ENCODE measurements at places on chromosomes 3 and 15. TPM values are rescaled to one million over a fixed set of nuclear protein-coding genes. Genes with fewer than 3 reads are reported as not detected.

GRCh38 chr15:22861161-22861560 is 22.7 kb downstream of the NIPA2 start:
- no peak for DNase-seq

DNA sequence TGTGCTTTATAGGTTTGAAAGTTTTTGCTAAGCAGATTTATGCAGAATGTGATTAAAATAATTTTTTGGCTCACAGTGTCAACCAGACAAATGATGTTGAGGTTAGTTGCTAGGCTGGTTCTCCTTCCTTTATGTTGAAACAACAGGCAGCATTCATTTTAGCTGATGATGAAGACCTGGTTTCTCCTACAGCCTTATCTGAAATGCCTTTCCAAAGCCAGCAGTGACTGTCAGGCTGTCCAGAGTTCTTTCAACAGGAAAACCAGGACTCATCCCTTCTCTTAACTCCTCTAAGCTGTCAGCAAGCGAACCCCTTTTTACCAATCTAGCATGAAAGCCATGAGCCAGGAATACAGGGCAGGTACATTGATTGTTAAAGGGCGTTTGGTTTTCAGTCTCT is 84.1 kb downstream of the ZNF609 start:
- no peak for DNase-seq

Gene MESP2
- 0.99 TPM for total RNA-seq

GRCh38 chr3:149908424-149908957 is 62.2 kb downstream of the PFN2 start:
- DNase-seq = no peak

- DNase-seq = no peak
Observed at GRCh38 chr3:184937611-184938010, 125.6 kb downstream of the VPS8 start.

Gene SLC24A5
- not detected for total RNA-seq

Data from fibroblast of lung (primary cell).